ENCODE measurements at places on chromosomes 4 and X.

DNA sequence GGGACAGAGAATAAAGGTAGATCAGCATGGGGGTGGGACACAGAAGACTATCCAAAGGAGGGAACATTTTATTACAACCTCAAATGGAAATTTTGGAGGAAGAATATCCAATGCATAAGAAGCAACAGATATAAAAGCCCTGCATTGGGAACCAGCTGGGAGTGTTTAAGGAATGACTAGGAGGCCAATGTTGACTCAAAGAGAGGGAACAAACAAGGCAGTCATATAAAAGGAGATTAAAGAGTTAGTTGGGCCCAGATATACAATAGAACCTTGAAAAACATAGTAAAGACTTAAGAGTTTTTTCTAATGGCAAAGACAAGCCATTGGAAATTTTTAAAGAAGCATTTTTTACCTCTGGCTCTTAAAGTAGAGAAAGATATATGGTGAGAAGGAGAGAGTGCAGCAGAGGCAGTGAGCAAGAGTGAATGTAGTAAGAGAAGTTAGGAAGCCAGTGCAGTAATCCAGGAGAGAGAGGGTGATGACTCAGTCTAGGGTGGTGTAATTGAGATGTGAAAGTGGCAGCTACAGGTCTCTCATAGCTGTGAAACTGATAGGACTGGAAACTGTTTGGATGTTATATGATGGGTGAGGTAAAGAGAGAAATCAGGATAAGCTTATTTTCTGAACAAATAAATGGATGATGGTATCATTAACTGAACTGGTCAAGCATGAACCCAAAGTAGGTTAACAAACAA is 182.2 kb upstream of the ATOH1 start:
- no peak for DNase-seq

DNA sequence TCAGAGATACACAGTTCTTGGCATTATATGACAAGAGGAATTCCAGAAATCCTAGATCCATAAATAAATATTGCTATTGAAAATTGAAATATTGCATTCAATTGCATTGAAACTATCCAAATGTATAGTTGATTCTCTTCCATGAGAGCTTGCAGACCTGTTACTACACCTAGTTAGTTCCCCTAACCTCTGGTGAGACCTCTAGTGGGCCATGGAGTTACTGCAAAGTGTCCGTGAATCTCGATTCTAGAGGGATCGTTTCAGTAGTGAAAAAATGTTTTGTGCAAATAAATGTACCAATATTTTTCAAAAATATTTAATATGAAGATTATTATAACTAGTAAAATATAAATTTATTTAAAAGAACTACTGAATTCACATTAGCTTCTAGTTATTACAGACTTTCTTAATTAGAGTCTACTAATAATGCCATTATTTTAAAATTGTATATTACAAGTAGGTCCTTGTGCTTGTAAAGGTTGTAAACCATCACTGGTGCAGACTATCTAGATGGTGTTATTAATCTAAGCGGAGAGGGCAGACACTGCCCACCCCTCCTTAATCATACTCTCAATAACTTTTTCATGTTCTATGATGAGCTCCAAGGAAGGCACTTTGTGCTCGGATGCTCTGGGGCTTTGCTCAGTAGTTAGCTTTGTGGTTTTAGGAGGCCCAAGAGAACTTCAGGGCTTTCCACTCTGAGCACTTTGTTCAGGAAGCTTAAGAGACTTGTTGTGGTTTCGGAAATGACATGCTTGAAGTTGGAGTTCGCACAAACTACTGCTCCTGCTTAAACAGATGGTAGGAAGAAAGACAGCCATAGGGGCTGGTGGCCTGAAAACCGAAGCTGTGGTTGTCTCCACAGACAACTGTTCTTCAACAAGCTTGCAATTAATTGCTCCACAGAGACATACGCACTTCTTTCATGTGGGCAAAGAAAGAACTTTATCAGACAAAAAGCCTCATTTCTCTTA is 42.8 kb downstream of the IL21 start:
- DNase-seq, result peak; percentile 79

DNA sequence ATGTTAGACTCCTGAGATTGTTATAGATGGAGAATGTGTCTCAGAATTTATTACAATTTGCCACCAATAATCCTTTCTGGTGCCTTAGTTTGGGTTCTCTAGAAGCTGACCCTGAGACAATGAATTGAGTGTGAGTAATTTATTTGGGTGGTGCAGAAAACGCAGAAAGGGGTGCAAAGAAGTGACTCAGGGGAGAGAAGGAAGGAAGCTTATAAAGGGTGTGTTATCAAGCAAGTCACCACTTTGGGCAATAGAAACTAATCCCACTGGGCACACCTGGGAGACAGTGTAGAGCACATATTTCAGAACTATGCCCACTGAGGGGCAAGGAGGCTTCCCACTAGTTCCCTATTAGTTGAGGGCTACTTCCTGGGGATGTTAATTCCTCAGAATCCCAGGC is 320.6 kb downstream of the MID1IP1 start:
- no peak for DNase-seq

GRCh38 chrX:99077099-99077498 is 1333.0 kb downstream of the PCDH19 start:
- DNase-seq, result no peak

DNA sequence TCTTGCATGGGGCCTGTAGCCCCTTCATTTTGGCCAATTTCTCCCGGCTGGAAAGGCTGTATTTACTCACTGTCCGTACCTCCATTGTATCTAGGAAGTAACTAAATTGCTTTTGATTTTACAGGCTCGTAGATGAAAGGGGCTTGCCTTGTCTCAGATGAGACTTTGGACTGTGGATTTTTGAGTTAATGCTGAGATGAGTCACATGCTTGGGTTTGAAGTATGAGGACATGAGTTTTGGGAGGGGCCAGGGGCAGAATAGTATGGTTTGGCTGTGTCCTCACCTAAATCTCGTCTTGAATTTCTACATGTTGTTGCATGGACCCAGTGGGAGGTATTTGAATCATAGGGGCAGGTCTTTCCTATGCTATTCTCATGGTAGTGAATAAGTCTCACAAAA is 407.6 kb upstream of the NDST3 start:
- DNase-seq, result no peak

- DNase-seq, result no peak
Observed at GRCh38 chrX:74340051-74340450, 36.1 kb downstream of the ZCCHC13 start.

DNA sequence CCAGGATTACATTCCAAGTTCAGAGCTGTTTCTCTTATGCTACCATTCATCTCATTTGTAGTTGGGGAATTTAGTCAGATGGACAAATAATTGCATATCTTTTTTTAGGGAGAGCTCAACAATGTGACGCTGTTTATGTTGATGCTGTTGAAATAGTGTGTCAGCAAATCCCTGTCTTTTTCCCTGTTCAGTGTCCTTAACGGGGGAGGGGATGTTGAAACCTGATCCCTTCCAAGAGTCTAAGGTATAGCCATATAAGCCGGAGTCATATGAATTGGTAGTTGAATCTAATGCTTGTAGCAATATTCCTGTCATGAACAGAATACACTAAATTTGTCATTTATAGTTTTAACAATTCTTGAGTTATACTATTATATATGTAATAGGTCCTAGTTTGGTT is 293.5 kb upstream of the FAT1 start:
- no peak for DNase-seq

- no peak for DNase-seq
Observed at GRCh38 chr4:120557372-120557771, 365.2 kb downstream of the PRDM5 start.

Measured in CD4-positive, alpha-beta T cell treated with Interleukin-4 for 1 hour (primary cell).